Panc1 (cell line): ENCODE measurements at places on chromosomes 7 and 10.

DNA sequence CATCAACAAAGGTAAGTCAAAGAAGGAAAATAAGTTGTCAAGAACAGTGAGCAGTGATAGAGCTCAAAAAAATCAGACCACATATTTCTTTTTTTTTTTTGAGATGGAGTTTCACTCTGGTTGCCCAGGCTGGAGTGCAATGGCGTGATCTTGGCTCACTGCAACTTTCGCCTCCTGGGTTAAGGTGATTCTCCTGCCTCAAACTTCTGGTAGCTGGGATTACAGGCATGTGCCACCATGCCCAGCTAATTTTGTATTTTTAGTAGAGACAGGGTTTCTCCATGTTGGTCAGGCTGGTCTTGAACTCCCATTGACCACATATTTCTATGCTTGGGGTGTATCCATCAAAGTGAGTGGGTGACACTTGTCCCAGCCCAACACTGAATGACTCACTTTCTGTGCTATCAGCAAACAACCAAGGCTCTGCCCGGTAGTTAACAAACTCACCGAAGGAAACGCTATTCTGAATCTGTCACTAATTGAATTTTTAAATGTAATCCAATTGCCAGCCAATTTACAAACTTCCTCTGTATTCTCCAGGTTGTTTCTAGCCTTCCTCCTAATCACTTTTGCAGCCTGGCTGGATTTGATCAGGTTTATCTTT lies 19.6 kb upstream of the SMNDC1 start:
- DNase-seq = no peak

GRCh38 chr10:21526860-21527597 lies 1.5 kb upstream of the SKIDA1 start:
- DNase-seq = no peak

DNA sequence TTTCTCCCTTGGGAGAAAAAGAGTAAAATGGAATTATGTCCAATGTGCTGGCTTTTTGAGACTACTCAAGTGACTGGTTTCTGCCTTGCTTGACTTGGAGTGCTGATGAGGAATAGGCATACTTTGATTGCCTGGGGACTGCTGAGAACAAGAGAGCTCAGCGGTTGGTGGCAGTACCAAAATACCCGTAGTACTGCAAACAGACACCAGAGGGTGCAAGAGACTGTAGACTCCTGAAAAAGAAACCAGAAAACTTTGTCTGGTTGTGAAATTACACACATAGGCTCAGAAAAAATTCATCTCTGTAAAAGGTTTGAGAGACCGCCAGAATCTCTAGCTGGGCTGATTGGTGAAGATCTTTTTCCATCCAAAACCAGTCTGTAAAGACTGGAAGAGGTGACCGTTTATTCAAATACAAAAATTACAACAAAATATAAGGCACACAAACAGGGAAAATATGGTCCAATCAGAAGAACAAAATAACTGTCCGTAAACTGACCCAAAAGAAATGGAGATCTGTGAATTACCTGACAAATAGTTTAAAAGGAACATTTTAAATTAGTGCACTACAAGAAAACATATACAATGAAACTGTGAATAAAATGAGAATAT lies 18.5 kb downstream of the BICC1 start:
- DNase-seq = peak; percentile 59

DNA sequence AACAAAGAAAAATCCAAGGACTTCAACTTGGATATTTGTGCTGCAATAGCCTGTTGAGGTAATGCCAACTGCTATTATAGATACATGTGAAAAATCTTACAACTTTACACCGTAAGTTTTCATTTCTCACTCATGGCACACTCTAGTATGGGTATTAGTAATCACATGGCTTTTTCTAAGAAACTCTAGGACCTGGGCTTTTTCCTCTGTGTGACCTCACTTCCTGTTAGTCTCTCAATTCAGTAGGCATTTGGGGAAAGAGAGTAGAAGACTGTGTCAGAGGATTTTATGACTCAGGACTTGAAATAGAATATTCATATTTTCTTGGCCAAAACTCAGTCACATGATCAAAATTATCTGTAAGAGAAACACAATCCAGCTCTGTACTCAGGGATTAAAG lies 1049.9 kb downstream of the REEP3 start:
- no peak for DNase-seq

GRCh38 chr10:31100115-31100601 lies 68.5 kb upstream of the ZNF438 start:
- DNase-seq = no peak

GRCh38 chr10:86172301-86172700 lies 194.3 kb downstream of the GRID1 start:
- DNase-seq = no peak

GRCh38 chr10:101000127-101000914 lies 713 bp downstream of the LZTS2 start:
- no peak for DNase-seq

- no peak for DNase-seq
Observed at GRCh38 chr10:44426247-44427034, 41.5 kb upstream of the CXCL12 start.

DNA sequence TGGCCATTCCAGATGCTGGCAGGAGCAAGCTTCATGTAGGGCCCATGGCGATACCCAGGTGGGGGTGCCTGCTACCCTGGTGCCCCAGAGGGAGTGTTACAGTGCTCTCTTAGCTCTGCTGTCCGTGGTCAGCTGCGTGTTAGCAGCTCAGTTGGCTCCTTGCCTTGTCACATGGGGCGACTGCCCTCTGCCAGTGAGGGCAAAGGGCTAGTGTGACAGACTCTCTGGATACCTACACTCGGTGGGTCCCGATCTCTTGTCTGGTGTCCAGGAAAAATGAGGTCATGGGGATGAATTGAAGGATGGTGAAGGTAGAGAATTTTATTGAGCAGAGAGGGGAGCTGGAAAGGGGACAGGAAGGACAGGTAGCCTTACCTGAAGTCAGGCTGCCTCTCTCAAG lies 152.2 kb downstream of the CYP26A1 start:
- DNase-seq = no peak

- DNase-seq = no peak
Observed at GRCh38 chr10:65350611-65351010, 1575.2 kb upstream of the LRRTM3 start.

- DNase-seq = no peak
Observed at GRCh38 chr10:69389827-69390490, 26.8 kb downstream of the TACR2 start.

DNA sequence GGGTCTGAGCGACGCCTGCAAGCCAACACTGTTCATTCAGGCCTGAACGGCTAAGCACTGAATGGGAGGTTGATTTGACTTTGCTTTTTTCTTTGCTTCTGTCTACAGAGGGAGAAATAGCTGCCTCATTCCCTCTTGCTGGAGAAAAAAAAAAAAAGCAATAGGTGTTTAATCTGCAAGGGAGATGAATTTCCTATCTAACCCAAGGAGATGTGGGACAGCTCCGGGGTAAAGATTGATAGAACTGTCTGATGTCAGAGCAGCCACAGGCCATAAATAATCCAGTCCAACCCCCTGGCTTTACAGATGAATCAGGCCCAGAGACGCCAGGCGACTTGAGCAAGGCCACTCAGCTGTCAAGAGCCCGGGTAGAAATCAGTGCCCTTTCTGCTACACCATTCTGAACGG lies 168.0 kb downstream of the ARHGAP12 start:
- DNase-seq = no peak

GRCh38 chr7:158811461-158811860 lies 17.8 kb downstream of the ESYT2 start:
- no peak for DNase-seq

DNA sequence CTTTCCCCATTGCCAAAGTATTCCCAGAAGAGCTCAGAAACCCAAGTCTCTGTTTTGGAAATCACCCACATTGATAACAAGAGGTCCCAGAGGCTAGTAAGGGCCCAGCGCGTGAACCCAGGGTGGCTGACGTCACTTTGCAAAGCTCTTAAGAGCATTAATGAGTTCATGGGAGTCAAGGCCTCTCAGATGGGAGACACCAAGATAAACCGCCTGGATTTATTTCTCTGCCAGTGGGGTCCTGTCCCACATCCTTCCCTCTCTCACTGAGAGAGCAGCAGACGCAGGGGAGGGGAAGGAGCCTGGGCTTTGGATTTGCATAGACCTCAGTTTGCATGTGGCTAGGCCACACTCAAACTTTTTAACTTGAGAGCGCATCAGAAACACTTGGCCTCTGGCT lies 184.8 kb upstream of the PDE1C start:
- no peak for DNase-seq
